SJSA1 (cell line): ENCODE measurements at places on chromosomes 4 and X. TPM values are rescaled to one million over a fixed set of nuclear protein-coding genes. Genes with fewer than 3 reads are reported as not detected.

Gene CFAP99
- not detected in 2 replicates for total RNA-seq

DNA sequence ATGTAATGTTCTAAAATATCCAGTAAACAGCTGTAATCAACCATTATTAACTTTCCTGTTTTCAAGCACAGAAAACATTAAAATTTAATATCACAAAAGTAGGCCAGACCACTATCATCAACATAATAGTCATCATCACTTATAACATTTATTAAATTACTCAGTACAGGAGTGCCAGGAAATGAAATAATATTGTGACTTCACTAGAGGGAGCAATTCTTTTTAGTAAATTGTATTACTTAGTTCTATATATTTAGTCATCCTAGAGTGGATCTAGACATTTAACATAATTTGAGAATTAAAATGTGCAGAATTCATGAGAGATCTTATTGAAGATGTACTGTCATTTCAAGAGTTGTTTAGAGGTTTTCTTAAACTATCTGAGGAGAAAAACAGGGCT, 33.6 kb downstream of the PITX2 start:
- H3K4me3 ChIP-seq, result no peak overlapping the region
- H3K4me1 ChIP-seq, result 0 out of 2 replicates have a peak, but pooled peaks cover 3% of the 10 kb centered on the region
- no peaks in the 10 kb centered on the region for H3K27me3 ChIP-seq
- no peaks in the 10 kb centered on the region for H3K36me3 ChIP-seq
- no peak overlapping the region for H3K27ac ChIP-seq

DNA sequence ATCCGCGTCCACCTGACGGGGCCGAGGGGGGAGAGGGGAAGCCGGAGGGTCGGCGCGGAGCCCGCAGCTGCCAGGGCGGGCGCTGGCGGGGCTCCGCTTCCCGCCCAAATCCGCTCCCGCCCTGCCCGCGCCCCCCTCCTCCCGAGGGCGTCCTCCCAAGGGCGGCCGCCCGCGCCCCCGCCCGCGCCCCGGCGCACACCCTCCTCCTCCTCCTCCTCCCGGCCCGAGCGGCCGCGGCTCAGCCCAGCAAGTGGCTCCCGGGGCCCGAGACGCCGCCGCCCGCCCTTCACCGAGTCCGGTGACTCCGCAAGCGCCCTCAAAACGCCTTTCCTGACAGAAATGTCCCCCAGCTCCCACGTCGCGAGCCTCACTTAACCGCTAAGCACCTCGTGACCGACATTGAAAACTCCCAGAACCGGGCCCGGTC, 487 bp downstream of the HMGB2 start:
- no peaks in the 10 kb centered on the region for H3K27me3 ChIP-seq
- peak overlapping the region; percentile 78 for H3K4me3 ChIP-seq
- H3K4me1 ChIP-seq, result peaks cover 30% of the 10 kb centered on the region
- H3K36me3 ChIP-seq, result peaks cover 52% of the 10 kb centered on the region
- peak; percentile 61 for DNase-seq

Gene FOXR2
- not detected in 2 replicates for total RNA-seq

DNA sequence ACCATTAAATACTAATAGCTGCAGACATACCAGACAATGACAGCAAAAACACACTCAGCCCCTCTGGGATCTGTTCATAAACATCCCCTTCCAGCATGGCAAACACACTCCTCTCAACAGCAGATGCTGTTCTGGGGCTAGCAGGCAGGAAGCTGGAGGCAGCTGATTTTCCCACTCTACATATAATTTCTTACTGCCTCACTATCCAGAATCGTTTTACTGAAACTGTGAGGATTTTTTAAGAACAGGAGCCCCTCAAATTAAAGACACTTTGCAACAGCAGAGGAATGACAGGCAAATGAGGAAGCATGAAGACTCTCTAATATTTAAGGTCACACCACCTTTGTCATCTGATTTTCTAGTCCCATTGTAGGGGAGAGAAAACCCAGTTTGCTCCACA, 2.2 kb downstream of the MAPK10 start:
- no peaks in the 10 kb centered on the region; the same call in 1 of the 2 replicates for H3K4me1 ChIP-seq
- no peaks in the 10 kb centered on the region for H3K27me3 ChIP-seq
- DNase-seq, result no peak
